Stimulated activated CD4-positive, alpha-beta T cell treated with anti-CD3 and anti-CD28 coated beads, Interleukin-4, amount 100 ng/mL, for 24 hours (primary cell): ENCODE measurements at places on chromosomes 3 and 15.

- DNase-seq, result no peak
These were observed 344.0 kb upstream of the RARB start for GRCh38 chr3:25084016-25084415.

DNA sequence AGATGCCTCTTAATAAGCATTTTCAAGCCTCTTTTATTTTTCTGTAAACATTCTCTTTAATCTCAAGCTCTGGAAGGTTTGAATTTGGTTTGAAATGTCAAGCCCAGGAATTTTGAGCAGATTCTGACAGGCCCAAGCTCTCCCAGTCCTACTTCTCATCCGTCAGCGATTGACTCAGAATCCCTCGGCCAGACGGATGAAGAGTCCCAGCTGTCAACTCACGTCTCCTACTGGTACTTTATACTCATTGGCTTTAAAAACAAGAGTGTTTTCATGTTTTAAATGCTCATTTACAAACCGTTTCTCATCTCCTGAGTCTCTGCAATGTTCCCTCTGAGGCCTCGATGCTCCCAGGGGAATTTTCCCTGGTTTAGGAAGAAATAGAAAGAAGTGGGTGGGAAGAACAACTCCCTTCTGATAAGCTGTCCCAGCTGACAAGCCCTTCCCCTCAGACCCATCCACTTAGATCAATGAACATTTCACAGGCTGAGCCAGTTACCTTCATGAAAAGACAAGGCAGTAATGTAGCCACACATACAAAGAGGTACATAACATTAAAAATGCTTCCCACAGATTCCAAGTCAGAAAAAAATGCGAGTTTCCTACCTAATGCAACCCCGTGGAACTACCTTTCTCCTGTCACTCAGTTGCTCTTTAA lies 478.2 kb upstream of the DPH6 start:
- DNase-seq, result no peak

DNA sequence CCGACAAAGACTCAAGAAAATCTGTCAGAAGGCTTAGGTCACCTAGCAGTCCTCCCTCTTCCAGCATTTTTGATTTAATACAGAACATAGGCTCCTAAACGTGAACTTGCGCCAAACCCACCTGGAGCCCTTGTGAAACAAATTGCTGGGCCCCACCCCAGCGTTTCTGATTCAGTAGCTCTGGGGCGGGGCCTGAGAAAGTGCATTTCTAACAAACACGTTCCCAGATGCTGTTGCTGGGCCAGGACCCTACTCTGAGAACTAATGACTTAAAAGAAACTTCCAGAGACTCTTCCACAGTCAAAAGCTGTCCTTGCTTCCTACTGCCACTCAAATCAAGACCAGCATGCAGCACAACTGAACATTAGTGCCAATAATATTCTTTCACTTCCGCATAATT lies 198.1 kb downstream of the PDZRN3 start:
- no peak for DNase-seq

GRCh38 chr3:67472674-67473201 lies 181.7 kb downstream of the SUCLG2 start:
- DNase-seq, result no peak
